ENCODE measurements at places on chromosomes 11 and 22.

GRCh38 chr22:27992294-27993165 lies 73.5 kb upstream of the PITPNB start:
- DNase-seq = no peak

DNA sequence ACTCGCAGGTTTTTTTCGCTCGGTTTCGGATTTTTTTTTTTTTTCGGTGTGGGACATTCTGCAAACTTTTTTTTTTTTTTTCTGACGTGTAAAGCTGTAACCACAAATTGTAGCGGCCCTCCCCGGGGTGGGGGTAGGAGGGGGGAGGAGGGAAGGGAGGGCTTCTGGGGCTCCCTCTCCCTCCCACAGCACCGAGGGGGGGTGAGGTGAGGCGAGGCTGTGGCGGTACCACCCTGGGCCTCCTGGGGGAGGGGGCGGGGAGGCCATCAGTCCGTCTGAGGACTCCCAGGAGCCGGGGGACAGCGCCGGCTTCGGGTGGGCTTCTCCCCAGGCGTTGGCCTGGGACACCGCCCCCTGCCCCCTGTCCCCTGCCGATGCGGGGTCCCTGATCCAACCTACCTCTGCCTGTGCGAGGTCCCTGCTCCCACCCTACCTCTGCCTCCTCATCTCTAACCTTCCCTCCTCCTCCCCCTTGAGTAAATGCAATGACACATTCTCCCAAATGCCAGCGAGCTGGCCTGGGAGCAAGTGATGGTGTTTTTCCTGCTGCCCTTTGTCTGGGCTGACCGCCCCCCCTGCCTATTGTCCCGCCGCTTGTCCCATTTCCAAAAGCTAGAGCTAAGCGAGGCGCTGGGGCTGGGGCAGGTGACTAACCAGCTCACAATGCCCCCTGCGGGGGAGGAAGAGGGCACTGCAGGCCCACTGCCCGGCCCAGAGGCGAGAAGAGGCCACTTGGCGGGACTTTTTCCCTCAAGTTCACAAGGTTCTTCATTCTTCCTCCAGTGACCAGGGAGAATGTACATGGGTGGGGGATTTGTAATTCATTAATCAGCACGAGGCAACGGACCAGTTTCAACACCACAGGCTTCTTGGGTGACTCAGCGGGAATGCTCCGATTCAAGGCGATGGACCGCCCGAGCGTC lies 511 bp upstream of the CLCF1 start:
- DNase-seq = peak; percentile 65

DNA sequence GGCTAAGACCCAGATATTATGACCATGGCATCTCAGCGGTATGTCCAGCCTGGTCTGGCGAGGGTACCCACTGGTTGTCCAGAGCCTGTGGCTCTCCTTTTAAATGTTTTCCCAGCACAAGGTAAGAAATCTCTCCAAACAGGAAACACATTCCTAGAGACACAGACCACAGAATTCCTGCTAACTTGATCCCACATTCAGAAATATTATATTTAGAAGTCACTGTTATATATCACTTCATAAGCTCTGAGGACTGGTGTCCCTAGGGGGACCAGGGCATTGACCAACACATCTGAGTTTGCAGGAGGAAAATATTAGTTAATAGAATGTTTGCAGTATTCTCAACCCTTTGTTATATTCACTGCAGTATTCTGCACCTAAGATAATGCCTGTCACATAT lies 23.1 kb downstream of the TMPRSS13 start:
- DNase-seq = no peak

GRCh38 chr22:48151641-48152040 lies 1389.2 kb downstream of the TBC1D22A start:
- no peak for DNase-seq

DNA sequence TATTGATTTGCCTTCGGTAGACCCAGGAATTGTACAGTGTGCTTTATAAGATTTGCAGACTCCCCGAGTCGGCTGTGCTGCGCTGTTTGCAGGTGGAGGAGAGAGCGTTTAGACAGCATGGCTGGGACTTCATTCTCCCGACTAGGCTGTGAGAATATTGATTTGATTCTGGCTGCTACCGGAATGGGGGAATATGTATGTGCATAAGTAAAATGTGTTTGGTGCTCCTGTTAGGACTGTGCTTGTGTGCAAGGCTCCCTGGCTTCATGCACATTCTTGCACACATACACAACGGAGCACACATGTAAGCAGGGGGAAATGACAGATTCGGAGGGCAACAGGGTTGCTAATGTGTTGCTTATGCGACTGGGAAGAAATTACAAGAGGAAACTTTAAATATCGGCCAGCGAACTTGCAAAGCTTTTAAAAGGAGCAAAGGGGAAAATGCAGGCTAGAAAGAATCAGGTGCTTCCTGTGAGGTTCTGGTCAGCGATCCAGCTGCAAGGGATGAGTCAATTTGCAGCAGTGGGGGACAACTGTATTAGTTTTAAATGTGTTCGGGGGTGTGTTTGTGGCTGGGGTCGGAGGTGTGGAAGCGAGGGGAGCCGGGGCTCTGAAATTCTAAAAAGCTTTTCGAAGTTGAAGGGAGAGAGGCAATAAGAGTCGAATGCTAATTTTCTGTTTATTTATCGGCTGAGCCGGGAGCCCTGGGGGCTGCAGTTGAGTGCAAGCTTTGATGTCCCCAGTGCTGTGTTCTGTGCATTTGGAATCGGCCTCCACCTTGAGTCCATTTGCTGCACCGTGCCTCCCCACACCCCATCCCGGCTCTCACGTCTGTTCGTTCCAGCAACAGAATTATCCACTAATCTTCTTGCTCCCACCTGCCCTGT lies 731 bp downstream of the NTM start:
- no peak for DNase-seq

- DNase-seq = no peak
These were observed 33.2 kb upstream of the LMO1 start for GRCh38 chr11:8296872-8297271.

DNA sequence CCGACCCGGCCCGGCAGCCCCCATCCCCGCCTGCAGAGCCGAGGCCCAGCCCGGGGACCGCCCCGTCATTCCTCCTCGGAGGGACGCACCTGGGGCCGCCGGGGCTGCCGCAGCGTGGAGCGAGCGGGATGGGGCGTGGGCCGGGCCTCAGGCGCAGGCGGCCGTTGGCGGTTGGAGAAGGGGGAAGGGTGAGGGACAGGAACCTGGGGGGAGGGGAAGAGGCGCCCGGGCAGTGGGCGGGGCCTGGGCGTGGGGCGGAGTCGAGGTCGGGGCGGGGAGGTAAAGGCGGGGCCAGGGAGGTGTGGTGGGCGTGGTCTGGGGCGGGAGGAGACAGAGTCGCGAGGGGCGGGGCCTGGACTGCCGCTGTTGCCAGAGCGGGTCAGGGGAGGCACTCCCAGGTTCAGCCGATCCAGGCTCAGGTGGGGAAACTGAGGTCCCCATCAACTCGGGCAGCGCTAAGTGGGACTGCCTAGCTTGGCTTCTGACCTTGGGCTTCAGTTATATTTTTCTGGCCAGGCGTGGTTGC lies at the start of gene TESMIN:
Gene TESMIN (minus strand): TSS at position 190 of the 526 bp plus-strand sequence. CDS start 860 bp downstream, outside the sequence.
- peak; percentile 97 for DNase-seq

GRCh38 chr11:118921929-118922744 lies 3.6 kb downstream of the BCL9L start:
- DNase-seq = no peak

DNA sequence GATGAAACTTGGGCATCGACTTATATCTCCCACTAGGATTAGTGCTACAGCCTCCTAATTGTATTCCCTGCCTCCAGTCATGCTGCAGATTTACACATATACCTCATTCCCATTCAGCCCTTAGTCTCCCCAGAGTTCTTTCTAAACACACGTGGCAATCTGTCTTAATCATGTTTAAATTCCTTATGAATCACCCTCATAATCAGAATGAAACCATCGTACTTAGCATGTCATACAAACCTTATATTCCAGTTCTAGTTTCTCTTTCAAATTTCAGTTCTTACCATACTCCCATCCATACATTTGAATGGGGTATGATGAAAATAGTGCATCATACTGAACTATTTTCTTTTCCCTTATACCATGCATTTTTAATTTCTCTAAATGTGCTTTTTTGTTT lies 6.0 kb upstream of the OR10A2 start:
- no peak for DNase-seq

DNA sequence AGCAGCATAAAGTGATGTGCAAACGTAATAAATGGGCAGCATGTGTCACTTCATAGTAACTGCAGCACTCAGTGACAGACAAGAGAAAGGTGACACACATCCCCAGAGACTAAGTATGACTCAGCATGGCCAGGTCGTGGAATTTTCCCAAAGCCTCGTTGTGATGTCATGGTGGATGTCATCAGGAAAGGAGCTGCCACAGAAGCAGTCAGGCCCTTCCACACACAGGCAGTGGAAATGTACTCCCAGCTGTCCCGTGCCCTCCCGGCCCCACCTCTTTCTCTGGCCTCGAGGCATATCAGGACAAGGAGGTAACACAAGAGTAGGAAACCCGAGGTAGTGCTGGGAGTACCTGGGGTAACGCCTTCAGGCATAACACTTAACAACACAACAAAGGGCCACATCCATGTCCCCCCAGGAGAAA lies 8.1 kb downstream of the PC start:
- DNase-seq = peak; percentile 60

All from stimulated activated CD8-positive, alpha-beta memory T cell treated with anti-CD3 and anti-CD28 coated beads, Interleukin-4, amount 100 ng/mL, for 48 hours (primary cell).